ENCODE measurements at places on chromosomes 16 and 17.

DNA sequence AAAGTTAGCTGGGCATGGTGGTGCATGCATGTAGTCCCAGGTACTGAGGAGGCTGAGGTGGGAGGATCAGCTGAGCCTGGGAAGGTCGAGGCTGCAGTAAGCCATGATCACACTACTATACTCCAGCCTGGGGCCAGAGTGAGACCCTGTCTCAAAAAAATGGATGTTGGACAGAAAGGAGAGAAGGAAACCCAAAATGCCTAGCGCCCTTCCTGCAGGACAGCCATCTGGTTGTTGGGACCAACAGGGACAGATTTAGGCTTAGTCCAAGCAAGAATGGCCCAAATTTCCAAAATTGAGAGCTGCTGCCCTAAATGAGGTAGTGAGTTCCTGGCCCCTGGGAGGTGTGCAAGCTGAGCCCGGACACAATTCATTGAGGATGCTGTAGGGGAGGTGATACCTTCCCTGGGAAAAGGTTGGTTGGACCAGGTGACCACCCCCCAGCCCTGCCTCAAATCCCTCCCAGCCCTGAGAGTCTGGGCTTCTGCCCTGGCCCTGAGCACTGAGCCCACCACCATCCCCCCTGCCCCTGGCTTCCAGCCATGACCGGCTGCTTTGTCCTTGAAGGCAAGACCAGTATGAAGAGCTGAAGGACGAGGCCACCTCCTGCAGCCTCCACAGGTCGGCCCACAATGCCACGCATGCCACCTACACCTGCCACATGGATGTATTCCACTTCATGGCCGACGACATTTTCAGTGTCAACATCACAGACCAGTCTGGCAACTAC lies 35.1 kb downstream of the IL21R start:
- peak; percentile 18 for DNase-seq

GRCh38 chr16:67884684-67885083 lies at the start of gene NRN1L:
Gene NRN1L (plus strand): TSS chr16:67884885. CDS start chr16:67884904, 19 bp downstream.
- peak; percentile 96 for DNase-seq

- DNase-seq, result no peak
Measured at GRCh38 chr17:18187226-18187625, 3.6 kb downstream of the ALKBH5 start.

GRCh38 chr16:50059111-50059510 lies 6.7 kb upstream of the HEATR3 start:
- no peak for DNase-seq
